Left ventricle myocardium inferior (tissue), 1 donor: ENCODE measurements at places on chromosomes 16 and 17.
A peak's percentile ranks its signal among the peaks of the same experiment; 100 is the strongest.

DNA sequence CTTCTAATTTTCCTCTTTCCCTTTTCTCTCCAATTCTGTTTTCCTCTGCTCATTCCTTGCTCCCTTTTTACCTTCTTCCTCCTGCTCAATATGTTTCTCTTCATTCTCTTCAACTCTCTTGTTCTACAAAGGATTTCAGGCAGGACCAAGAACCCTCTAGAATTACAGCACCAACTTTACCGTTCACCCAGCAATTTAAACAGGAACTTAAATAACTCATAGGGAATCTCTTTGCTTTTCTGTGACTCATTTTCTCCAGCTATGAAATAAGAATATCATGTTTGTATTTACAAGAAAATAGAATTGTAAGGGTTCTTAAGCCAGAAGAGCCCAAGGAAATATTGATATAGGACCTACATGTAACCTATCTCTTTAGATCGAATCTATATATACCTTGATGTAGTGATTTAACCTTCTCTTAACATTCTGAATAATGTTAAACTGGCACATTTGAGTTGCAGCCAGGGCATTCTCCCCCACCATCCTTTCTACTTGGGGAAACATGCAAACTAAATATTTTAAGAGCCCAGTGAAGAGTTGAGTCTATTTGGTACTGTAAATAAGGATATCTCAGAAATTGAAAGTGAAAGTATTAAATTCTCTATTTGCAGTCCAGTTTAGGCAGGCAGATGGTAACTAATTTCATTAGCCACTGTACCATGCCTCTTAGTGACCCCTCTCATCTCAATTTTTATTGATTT is 137.0 kb downstream of the ANKFN1 start:
- H3K4me1 ChIP-seq, result peaks cover 9% of the 10 kb centered on the region
- peak overlapping the region; percentile 21 for H3K4me3 ChIP-seq
- DNase-seq, result no peak
- no peaks in the 10 kb centered on the region for H3K36me3 ChIP-seq
- H3K27ac ChIP-seq, result no peak overlapping the region

DNA sequence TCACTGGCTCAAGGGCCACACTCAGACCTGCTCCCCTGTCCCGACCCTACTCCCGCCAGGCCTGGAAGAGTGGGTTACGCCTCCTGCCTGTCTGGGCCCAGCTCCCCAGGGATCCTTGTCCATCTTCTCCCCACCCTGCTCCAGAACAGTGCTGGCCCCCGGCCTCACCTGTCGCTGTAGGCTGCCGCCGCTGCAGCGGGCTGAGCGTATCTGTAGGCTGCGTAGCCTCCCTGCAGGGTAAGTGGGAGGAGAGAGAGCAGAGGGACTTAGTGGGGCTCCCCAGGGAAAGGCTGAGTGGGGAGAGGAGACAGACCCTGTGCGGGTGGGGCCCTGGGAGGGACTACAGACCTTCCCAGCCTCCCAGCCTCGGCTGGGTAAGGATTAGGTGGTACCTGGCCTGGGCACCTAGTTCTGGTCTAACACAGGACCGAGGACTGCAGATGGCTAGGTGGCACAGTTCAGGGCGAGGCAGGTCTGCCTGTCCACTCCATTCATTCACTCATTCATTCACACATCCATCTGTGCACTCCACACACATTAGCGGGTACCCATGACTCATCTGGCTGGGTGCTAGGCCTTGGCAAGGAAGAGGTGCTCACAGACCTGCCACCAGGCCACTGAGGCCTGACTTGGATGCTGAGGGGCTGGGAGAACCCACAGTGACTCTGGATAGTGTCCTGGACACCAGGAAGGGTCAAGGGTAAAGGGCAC is 20.9 kb downstream of the ENGASE start:
- no peak overlapping the region for H3K27ac ChIP-seq
- H3K4me3 ChIP-seq, result no peak overlapping the region
- H3K36me3 ChIP-seq, result no peaks in the 10 kb centered on the region
- no peak for DNase-seq

- no peak overlapping the region for H3K27ac ChIP-seq
- H3K27me3 ChIP-seq, result no peaks in the 10 kb centered on the region
- no peaks in the 10 kb centered on the region for H3K36me3 ChIP-seq
- no peak for DNase-seq
- H3K4me1 ChIP-seq, result no peaks in the 10 kb centered on the region
Observed at GRCh38 chr16:63982110-63982509, 1139.8 kb downstream of the CDH11 start.

- H3K27ac ChIP-seq, result no peak overlapping the region
- H3K4me3 ChIP-seq, result no peak overlapping the region
- H3K36me3 ChIP-seq, result no peaks in the 10 kb centered on the region
- peaks cover 7% of the 10 kb centered on the region for H3K4me1 ChIP-seq
- DNase-seq, result no peak
Observed at GRCh38 chr17:945672-946071, 33.9 kb downstream of the NXN start.

- H3K36me3 ChIP-seq, result no peaks in the 10 kb centered on the region
- H3K4me1 ChIP-seq, result peaks cover 11% of the 10 kb centered on the region
- peak overlapping the region; percentile 44 for H3K27ac ChIP-seq
- no peaks in the 10 kb centered on the region for H3K27me3 ChIP-seq
Observed at GRCh38 chr17:64418506-64419339, 28.1 kb upstream of the PECAM1 start.

DNA sequence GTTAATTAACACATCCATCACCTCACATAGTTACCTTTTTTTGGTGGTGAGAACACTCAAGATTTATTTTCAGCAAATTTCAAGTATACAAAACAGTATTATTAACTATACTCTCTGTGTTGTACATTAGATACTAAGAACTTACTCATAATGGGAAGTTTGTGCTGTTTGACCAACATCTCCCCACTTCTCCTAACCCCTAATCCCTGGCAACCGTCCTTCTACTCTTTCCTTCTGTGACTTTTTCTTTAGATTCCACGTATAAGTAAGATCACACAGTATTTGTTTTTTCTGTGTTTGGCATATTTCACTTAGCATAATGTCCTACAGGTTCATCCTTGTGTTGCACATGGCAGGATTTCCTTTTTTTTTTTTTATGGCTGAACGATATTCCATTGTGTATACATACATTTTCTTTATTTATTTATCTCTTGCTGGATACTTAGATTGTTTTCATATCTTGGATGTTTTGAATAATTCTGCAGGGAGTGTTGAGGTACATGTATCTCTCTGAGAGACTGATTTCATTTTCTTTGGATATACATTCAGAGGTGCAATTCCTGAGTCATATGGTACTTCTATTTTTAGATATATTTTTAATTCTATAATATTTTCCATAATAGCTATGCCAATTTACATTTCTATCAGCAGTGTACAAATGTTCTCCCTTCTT is 19.0 kb downstream of the PPM1D start:
- H3K4me3 ChIP-seq, result no peak overlapping the region
- no peak for DNase-seq

- H3K4me3 ChIP-seq, result no peak overlapping the region
- peaks cover 9% of the 10 kb centered on the region for H3K27me3 ChIP-seq
- H3K27ac ChIP-seq, result no peak overlapping the region
Observed at GRCh38 chr17:83155128-83156121, 76.0 kb downstream of the METRNL start.

DNA sequence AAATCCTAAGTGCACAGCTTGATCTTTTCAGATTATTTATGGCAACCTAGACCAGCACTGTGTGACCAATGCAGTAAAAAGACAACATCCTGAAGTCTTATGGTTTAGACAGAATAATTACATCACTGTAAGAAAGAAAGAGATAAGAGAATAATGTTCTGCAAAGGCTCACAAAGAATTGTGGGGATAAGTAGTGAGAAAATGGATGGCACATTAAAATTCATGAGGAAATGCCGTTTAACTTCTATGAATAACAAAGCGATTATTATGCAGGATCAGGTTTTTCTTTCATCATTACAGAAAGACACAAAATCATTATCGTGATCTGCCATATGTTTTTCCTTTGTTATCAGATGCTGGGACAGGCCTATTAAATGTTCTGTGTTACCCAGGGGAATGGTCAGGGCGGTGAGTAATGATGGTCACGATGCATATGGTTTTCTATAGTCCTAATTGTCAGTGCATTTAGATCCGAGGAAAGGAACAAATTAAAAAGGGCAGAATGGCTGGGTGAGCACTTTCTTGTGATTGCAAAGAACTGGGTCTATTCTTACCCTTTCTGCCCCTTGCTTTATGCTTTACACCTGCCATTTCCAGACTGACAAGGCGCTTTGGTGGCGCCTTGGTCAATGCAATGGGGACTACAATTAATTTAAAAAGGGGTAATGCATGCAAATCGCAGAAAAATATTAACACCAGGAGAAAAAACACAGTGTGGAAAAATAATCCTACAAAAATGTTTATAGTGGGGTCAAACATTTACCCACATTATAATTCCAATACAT is 18.1 kb upstream of the DHX40 start:
- no peak for DNase-seq
- no peaks in the 10 kb centered on the region for H3K27me3 ChIP-seq
- H3K4me1 ChIP-seq, result no peaks in the 10 kb centered on the region
- H3K36me3 ChIP-seq, result no peaks in the 10 kb centered on the region
- H3K27ac ChIP-seq, result no peak overlapping the region

DNA sequence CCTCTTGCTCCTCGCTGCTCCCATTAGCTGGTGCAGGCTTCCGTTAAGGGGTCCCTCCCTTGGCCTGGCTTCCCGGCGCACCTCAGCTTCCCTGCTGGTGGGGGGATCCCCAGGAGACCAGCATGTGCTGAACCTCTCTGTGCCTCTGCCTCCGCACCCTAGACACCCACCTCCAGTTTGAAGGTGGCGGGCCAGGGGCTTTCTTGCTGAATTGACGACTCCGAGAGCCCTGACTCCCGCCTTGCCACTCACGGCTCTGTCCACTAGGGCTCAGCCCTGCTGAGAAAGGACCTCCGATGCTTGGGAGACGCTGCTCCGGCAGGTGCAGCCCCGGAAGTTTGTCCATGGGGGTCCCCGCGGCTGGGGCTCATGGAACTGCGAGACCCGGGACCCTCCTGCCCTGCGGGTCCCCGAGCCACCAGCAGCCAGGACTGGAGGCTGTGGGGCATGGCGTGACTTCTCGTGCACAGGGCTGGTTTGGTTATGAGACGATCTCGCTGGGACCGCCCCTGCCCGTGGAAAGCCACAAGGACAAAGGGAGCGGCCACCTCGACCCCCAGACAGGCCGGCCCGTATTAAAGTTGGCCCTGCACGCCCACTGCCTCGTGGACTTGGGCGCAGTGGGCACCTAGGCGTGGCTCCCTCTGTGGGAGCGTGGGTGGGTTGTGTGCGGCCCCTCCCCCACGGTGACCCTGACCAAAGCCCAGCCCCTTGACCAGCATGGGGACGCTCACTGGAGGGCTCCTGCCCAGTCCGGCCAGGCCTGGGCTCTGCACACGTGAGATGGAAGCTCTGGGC is 8.1 kb downstream of the CHMP6 start:
- peaks cover 44% of the 10 kb centered on the region for H3K4me1 ChIP-seq
- H3K27me3 ChIP-seq, result peaks cover 20% of the 10 kb centered on the region
- H3K27ac ChIP-seq, result no peak overlapping the region
- H3K4me3 ChIP-seq, result no peak overlapping the region
